ENCODE measurements at places on chromosomes 4 and X.

- DNase-seq = peak; percentile 35
These were observed 538.3 kb upstream of the PCDH7 start for GRCh38 chr4:30181918-30182317.

DNA sequence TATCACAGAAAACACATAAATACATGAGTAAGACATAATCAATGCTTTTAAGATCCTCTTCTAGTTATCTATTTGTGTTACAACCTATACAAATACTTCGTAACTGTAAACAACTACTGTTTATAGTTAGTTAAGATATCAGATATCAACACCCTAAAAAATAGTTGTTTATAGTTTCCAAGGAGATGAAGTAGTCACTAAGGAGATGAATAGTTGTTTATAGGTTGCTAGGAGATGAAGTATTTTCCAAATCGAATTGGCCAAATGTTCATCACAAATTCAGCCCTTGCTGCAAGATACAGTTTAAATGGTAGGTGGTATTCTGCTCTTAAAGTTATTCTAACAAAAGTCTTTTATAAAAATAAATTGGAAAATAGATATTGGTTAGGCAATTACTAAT lies 618.2 kb upstream of the PCDH10 start:
- DNase-seq = no peak

DNA sequence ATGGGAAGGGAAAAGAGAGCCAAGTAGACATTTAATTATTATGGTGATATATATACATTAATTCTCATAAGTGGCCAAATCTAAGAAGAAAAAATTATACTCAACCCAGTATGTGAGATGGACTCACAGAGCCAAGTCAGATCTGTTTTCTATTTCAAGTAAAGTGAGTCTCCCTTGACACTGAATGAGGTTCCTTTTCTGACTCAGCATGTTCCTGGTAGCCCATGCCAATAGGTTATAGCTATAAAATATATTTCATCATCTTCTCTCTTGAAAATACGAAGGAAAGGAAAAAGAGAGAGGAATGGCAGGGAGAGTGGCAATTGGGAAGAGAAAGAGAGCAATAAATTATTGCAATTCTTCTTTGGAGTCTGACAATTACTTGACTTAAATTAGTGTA lies 68.8 kb upstream of the GRIA2 start:
- DNase-seq = no peak

DNA sequence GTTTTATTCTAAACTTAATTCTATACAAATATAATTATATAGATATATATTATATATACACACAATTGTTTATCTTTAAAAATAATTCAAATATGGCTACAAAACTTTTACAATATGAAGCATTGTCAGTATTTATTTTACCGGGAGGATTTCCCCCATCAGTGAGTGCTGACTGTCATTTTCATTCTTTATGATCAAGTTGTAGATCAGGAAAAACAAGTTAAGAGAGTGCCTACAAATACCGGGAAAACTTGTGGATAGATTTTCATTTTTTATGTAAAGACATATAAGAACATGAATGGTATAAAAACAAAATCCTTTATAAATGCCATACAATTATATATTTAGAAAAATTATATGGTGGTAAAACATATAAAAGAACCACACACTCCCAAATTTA lies 37.8 kb downstream of the CLCN3 start:
- DNase-seq = no peak

DNA sequence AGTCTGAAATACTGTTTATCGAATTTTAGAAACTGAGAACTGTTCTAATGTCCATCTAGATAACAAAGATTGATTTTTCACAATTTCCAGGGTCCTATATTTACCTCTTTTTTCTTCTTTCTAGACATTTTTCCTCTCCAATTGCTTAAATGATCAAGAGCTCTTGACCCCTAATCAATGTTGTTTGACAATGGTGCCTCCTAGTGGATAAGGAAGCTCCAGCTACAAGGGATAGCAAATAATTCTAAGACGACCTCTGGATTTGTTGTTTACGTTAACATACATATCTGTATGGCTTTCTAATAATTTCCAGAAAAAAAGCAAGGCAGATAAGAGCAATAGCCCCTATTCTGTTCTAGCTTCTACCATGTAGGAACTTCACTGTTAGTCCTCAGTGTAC lies 35.8 kb downstream of the GPR82 start:
- peak; percentile 26 for DNase-seq

GRCh38 chr4:7331682-7332000 lies 103.1 kb downstream of the PSAPL1 start:
- DNase-seq = no peak
